ENCODE measurements at places on chromosomes 5 and 9.

DNA sequence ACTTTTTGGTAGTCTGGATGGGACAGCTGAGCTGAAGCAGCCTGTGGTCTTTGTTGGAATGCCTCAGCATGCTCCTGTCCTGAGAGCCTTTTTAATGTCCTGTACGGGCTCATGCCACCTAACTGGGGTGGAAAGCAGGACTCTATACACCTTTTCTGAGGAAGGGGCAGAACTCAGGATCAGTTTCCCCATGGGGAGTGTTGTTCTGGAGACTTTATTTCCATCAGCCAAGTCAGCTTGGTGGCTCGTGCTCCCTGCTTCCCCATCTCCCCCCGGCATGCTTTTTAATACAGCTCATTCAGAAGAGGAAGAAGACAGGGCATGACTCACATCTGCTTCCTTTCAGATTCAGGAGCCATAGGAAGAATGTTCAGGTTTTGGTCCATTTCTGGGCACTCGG, 5.1 kb upstream of the SEPTIN8 start:
- no peak for DNase-seq

GRCh38 chr5:53359916-53360517, 120.4 kb upstream of the FST start:
- no peak for DNase-seq

GRCh38 chr9:1254071-1254470, 203.9 kb downstream of the DMRT2 start:
- no peak for DNase-seq

DNA sequence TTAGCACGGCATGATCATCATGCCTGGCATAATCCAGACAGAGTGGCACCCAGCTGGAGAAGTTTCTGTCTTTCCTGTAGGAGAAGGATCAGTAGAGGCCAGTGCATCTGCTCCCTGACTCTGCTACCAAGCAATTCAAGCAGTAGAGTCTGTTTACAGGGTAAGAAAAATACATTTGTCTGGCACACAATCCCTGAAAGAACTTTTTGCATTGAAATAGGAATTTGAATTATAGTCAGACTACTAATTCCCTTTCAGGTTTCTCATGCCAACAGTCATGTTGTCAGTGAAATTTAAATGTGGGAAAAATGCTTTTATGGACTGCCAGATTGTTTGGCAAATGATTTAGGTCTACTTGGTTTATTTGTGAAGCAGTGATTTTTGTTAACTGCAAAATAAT, 125.6 kb downstream of the RAB3C start:
- no peak for DNase-seq

- no peak for DNase-seq
Measured at GRCh38 chr9:71655778-71656177, 112.5 kb downstream of the CEMIP2 start.

DNA sequence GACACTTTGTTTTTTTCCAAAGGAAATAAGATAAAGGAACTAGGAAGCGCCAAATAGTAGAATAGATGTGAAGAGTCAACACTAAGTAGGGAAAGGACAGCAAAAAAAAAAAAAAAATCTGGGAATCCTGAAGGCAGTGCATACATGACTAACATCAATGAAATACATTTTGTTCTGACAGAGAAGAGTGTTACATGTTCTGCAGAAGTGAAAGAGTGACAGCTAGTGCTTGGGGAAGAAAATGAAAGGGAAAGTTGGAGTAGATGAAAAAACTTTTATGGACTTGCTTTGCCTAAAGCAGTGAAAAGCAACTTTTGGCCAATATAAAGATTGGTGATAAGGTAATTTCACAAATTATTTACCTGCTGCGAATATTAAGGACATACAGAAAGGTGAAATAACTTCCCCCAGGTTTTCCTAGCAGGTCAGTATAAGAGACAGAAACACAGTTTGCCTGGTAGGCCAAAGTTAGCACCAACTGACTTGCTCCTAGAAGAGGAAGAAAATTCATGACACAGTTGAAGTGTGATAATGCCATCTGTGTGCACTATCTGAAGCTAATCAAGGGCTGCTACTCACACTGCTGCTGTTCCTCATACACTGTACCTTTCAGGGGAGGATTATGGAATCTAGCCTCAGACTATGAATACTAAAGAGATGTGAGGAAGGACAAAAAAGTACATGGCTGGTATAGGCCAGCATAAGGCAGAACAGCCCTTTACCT, 38.6 kb downstream of the RANBP6 start:
- no peak for DNase-seq

DNA sequence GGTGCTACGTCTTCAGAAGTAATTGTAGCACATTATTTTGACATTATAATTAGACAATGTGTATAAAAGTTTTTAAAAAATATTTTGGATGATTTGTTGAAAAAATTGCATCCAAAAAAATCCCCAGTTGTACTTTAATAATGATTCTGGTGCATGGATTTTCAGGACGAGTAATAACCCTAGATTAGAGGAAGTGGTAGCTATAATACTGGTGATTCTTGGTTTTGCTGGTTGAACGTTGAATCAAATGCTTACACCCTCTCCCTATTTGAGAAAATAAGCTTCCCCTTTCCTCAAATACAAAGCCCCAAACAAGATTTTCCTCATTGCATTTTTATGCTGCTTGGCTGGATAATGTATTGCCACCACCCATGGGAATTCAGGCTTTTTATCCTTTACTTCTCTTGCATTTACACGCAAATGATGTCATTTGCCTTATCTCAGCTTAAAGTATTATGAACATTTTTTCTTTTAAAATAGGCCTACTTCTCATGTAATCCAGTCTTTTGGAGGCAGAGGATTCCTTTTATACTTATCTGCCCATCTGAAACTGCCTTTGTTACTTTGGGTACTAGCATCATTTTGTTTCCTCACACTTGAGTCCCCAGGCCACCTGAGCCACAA, 86.3 kb downstream of the UBE2R2 start:
- no peak for DNase-seq

All from memory B cell (primary cell).